ENCODE measurements at places on chromosomes 5 and 9.

DNA sequence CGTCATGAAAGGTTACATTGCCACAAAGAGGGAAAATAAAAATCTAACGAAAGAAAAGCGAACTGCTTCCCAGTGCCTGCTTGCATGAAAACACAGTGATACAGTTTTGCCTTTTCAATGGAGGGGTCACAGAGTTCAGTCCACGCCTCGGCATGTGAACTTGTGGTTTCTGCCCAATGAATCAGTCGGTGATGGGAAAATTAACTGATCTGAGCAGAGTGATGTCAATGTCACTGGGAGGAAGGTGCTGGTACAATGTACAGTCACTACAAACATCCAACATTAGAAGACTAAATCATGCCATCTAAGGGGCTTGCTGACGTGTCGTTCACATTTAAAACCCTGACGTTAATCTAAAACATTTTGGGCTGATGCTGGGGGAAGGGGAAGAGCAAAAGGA, 151.8 kb upstream of the MSX2 start:
- no peak for DNase-seq

GRCh38 chr5:173395933-173396308, 67.7 kb upstream of the STC2 start:
- DNase-seq = peak; percentile 24

DNA sequence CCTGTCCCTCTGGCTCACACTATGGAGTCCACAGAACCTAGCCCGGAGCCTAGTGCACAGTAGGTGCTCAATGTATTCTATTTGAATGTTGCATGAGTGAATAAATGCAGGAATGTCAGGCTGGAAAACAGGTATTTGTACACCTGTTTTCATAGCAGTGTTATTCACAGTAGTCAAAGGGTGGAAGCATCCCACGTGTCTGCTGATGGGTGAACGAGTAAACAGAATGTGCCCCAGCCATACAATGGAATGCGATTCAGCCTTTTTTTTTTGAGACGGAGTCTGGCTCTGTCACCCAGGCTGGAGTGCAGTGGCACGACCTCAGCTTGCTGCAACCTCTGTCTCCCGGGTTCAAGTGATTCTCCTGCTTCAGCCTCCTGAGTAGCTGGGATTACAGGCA, 31.5 kb upstream of the IER5L start:
- DNase-seq = no peak

- no peak for DNase-seq
Observed at GRCh38 chr5:170937072-170937471, 75.3 kb downstream of the RANBP17 start.

DNA sequence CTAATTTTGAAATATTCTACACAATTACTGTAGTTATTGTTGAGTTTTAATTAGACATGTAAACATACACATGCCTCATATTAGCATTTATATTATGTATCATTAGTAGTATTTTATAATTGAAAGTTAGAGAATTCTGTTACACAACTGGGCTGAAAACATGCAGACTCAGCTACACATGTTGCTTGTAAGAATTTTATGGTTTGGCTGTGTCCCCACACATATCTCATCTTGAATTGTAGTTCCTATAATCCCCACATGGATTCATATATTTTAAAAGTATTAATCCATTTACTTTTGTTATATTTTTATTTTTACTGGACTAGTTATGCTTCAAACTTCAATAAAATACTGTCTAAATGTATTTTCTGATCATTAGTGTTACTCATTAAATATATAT, 2075.3 kb upstream of the C9orf72 start:
- DNase-seq = no peak

Data from sigmoid colon (tissue), 7 donors.